IPS DF 6.9 (cell line): ENCODE measurements at places on chromosomes 2 and 18.

- peak; percentile 45 for DNase-seq
Observed at GRCh38 chr2:186780701-186781316, 68.2 kb downstream of the ZSWIM2 start.

DNA sequence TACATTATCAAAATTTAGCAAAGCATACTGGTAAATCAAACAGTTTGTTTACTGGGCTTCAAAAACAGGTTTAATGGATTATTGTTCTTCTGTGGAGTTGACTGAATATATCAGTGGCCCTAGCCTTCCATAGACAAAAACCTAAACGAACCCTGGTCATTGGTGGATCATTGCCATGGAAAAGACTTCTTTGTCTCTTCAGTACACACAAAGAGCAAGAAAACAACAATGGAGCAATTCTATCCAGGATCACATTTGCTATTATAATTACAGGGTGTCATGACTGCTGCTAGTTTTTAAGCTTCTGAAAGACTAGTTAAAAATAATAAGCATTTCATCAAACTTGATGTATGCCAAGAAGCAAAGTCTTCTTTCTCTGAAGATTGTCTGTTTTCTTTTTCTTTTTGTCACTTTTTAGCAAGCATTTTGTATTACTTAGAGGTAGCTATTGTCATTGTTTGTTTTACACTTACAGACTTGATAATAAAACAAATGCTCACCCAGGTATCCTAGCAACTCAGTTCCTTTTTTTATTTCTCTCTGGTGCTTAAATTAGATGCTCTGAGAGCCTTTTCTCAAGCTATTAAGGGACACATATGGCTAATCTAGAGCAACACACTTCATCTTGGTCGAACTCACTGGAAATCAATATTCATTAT is 1228.7 kb upstream of the DDX18 start:
- no peak for DNase-seq

GRCh38 chr18:3912705-3913104 is 462.7 kb downstream of the TGIF1 start:
- DNase-seq, result no peak

DNA sequence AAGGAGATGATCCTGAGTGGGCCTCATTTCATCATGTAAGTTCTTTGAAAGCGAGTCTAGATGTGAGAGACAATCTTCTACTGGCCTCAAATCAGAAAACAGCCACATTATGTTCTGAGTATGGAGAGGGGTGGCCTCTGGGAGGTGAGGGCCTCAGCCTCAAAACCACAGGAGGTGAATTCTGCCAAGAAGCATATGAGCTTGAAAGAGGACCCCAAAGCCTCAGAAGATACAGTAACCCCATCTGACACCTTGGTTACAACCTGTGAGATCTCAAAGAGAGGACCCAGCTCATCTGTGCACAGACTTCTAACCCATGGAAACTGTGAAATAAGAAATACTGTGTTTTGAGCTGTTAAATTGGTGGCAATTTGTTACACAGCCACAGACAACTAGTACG is 200.1 kb downstream of the ARHGAP15 start:
- DNase-seq, result no peak

DNA sequence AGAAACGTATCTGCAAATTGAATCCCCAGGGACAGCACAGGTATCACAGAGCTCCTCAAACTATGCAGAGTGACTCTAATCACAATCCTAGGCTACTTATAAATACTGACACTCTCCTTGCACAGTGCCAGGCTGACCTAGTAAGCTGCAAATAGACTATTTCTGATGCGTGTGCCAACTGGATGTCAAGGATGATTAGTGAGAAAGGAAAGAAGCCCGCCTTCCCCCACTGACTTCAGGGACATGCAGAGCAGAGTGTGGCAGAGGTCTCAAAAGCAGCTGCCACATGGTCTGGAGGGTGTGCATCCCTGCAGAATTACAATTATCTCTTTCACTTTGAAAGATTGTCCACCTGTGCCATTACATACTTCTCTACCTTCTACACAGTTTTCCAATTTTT is 235.6 kb downstream of the CPS1 start:
- no peak for DNase-seq

- DNase-seq, result no peak
Observed at GRCh38 chr2:215981115-215981514, 32.2 kb downstream of the MREG start.

- no peak for DNase-seq
Observed at GRCh38 chr2:128245813-128246212, 72.9 kb downstream of the HS6ST1 start.

DNA sequence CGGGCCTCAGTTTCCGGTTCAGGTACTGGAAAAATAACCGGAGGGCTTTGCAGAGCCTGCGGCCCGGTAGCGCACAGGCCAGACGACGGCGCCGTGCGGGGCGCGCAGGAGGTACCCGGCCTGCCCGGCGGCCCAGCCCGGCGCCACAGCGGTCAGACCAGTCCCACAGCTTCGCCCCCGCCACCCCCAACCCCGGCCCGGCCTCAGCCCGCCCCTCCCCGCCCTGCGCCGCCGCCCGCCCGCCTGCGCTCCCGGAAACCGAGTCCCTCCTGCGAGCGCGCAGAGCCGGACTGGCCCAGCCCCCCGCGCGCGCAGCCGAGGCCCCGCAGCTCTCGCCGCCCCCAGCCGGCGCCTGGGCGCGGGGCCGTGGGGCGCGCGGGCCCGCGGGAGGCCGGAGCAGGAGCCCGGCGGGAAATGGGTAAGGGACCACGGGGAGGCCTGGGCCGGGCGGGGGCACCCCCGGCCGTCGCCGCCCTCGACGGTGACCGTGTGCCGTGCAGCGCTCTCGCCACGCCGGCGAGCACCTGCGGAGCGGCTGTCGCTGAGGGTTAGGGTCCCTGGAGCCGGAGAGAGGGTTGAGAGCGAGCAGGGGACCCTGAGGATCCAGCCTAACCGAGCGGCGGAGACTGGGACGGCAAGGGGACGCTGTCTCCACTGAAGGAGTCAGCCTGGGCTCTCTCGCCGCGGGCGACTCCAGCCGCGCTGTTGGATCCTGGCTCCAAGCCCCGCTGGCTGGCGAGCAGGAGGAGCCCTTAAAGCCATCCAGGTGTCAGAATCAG is 16.5 kb upstream of the PSD4 start:
- DNase-seq, result no peak

DNA sequence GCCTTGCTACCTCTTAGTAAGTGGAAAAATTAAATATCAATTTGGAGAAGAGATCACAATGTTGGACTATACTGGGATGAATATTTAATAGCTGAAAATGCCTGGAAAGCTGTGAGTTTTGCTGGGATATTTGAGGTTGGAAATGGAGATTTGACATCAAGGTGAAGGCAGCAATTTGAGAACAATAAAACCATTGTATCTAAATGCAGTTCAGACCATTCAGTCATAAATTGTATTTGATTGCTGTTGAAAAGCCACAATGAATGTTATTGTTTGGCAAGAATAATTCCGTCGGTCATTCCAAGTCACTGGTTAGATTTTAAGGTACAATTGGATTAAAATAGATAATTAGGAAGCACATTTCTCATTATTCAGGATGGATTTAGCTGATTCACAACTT is 325.6 kb downstream of the HRH4 start:
- no peak for DNase-seq

GRCh38 chr2:232857158-232857563 is 12.9 kb upstream of the SNORC start:
- DNase-seq, result no peak

GRCh38 chr2:197134206-197134605 is 176.4 kb downstream of the ANKRD44 start:
- DNase-seq, result no peak

GRCh38 chr2:19102696-19103423 is 255.6 kb downstream of the OSR1 start:
- DNase-seq, result no peak

- DNase-seq, result no peak
Observed at GRCh38 chr2:2797797-2798196, 466.7 kb upstream of the MYT1L start.

GRCh38 chr2:201257381-201257955 is 2.9 kb upstream of the CASP8 start:
- no peak for DNase-seq

DNA sequence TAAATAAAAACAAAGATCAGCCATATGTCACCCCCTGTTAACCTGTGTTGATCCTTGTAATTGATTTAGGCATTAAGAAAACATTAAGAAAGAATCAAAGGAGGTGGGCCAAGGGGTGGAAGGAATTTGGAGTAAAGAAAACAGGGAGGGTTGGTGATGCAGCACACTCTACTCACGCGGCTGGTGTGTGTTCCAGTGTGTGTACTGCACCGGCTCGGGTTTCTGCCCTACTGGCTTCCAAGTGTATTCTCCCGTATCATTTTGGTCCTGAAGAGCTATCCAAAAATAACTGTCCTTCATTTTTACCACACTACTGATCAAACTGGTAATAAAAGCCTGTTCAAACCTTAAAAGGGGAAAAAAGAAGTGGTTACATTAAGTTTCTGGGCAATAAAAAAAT is 56.9 kb downstream of the PLA2R1 start:
- DNase-seq, result no peak

GRCh38 chr18:64017870-64018269 is 48.0 kb downstream of the SERPINB8 start:
- no peak for DNase-seq

DNA sequence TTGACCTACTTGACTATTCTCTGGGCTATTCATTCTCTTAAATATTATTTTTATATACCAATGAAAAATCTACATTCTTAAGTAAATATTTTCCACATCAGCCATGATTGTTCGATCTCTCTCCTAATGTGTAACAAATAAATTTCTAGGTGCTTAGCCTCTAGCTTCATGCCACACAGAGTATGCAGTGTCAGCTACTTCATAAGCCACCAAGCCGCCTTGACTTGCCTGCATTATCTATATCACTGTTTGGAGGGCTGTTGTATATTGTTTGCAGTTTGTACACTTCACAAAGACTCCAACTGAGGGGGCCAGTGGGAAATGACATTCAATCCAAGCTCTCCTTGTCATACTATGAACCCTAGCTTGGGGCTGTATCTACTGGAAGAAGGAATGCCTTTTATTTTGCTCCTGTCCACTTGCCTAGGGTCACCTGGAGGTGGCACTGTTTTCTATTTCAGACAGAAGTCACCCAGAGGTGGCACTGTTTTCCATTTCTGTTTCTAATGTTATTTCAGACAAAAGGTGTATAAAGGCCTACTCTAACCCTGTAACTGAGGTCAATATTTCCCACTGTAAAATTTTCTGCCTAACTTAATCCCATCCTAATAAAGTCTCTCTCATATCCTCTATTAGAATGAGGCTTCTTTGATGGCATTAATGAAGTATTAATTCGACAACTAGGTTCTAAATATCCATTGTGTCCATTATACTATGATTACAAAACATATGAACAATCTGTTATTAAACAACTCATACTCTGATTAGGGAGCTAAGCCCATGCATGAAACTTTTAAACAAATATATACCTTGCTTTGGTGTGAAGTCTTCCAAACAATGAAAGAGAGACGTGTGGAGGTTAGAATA is 36.4 kb downstream of the COL5A2 start:
- DNase-seq, result peak; percentile 45

GRCh38 chr18:3665204-3665603 is 215.2 kb downstream of the TGIF1 start:
- DNase-seq, result no peak

- no peak for DNase-seq
Observed at GRCh38 chr2:189483980-189484740, 42.9 kb downstream of the WDR75 start.

GRCh38 chr18:3402982-3403451 is 47.0 kb upstream of the TGIF1 start:
- DNase-seq, result no peak

DNA sequence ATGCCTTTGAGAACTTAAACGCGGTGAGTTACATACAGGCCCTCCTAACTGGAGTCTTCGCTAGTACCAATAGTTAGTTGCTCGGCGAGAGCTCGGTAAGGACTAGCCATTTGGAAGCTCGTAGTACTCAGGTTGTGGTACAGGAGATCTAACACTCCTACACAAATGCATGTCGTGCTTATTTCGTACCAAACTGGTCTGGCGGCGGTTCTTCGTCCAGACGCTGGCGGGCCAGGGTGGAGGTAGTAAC is 346 bp upstream of the VRK2 start:
- no peak for DNase-seq

GRCh38 chr18:2971741-2972552 is 41.0 kb downstream of the LPIN2 start:
- DNase-seq, result no peak

- no peak for DNase-seq
Observed at GRCh38 chr2:232473467-232473890, 14.2 kb downstream of the ECEL1 start.

- no peak for DNase-seq
Observed at GRCh38 chr2:122562775-122563174, 807.3 kb downstream of the TSN start.

DNA sequence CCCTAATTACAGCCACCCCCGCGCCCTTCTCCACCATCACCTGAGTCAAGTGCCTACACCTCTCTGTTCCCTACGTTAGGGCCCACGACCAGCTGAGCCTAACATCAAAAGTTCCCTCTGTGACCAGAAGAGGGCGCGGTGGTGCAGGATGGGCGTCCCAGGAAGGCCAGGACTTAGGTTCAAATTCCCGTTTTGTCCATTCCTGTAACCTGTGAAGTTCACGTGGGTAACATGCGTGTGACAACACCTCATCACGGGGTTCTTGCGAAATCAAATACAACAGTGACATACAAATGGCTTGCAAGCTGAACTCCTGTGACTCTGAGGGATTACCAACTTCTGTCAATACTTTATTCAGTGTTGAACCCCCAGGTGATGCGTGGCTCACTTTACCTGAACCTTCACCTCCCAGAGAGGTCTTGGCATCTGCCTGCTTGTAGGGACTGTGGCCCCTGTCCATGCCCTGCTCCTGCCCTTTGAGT is 207.9 kb downstream of the ARL4C start:
- peak; percentile 67 for DNase-seq

DNA sequence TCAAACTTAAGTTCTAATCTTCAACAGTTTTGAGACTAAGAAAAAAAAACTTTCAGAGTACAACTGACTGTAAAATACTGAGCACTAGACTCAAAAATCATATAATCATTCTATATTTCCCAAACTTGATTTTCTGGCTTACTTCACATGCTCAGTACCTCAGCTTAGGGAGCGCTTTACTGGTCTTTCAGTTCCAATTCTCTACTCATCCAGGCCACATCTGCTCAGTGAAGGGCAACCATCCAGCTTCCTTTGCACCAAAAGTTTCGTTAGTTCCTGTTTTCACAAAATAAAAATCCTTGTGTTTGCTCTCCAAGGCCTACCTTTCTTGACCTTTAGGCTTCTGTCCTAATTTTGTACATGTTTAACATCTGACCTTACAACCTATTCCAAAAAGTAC is 287.6 kb upstream of the LRRTM1 start:
- no peak for DNase-seq

DNA sequence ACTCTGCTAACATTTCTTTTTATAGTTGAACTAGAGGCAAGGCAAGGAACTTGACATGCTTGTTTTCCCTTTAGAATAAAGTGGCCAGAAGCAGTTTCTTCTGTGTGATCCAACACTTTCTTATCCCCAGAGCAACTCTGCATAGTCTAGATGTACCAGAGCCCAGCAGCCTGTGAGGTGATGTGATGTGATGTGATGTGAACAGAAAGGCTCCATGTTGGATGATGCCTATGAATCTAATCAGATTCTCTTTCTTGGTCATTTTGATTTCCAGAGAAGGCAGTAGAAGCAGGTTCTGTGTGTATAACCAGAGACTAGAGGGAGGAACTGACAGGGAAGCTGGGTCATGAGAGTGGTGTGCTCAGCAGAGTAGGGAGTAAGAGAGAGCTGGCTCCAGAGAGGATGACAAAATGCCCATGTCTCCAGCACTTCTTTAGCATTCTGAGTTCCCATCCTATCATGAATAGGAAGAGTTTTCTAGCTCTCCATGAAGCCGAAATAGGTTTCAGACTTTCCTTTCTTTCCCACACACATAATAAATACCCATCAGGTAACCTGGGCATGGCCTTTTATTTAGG is 31.0 kb upstream of the PTH2R start:
- no peak for DNase-seq
